ENCODE measurements at places on chromosomes 16 and 17.

GRCh38 chr17:62109378-62109902 lies 44.4 kb upstream of the MED13 start:
- DNase-seq, result peak; percentile 43

DNA sequence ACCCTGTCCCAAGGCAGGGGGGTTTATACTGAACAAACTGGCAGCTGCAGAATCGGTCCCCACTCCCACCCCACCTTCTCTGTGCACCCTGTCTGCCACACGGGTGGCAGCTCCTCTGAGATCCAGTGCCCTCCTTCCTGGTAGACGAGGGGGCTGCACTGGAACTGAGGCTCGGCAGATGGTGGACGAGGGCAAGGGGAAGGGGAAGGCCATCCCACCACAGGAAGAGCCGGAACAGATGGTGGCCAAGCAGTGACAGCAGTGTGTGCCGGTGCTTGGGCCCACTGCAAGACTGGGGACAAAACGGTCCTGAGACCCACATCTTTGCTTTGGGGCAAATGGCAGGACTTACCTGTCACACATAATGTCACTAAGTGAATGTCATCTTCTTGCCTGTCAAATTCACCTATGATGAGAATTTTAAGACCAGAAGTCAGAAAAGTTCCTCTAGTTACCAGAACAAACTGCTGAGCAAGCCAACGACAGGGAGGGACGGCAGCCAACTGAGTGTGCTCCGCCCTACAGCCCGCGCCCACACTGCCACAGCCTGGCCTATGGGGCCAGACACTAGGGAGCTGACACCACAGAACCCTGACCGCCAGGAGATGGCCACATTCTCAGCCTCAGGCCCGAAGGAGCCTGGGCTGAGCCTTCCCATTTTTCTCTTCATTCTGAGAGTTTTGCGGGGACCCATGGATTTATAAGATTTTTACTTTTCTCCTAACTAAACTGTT lies 14.4 kb downstream of the NTAN1 start:
- DNase-seq, result no peak

DNA sequence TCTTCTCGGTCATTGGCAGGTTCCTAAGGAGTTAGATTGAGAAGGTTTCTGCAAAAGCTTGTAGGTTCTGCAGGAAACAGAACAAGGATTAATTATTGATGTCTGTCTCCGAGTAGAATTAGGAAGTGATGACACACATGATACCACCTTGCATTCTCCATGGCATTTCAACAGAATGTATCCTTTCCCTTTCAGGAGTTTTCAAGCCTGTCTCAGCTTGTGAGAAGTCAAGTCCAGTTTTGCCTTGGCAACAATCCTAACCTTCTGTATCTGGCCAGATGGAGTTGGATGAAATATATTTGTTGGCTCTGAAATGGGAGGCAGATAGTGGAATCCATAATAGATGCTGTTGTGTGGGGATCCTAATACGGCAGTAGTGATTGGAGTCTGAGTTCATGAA lies 235.5 kb downstream of the SHISA9 start:
- DNase-seq, result no peak

GRCh38 chr16:49015225-49015592 lies 266.4 kb downstream of the CBLN1 start:
- DNase-seq, result no peak

- no peak for DNase-seq
Measured at GRCh38 chr16:64919141-64919540, 202.7 kb downstream of the CDH11 start.

DNA sequence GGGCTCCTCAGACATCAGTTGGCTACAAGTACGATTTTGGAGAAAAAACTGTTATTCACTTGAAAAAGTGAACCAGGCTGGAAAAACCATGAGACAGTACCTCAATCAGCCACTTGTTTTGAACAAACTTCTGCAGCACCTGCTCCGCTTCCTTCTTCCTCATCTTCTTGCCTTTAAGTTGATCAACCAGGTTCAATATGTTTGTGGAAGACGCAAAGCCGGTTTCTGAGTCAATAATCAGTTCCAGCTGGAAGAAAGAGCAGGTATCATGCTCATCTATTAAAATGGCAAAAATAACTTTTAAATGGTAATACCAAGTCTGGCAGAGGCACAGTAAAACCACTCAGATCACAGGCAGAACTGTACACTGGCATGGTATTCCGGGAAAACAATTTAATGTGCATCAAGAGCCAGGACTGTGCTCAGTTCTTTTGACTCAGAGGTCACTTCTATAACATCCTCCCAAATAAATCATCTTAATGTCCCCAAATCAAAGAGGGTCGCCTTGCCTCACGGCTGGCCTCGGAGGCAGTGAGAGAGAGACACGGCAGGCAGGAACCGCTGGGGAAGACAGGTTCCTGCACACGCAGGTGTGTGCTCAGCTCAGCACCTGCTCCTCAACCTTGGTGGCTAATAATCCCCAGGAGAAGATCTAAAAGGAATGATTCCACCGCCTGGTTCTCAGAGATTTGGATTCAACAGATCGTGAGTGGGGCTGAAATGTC lies 29.7 kb downstream of the KDM8 start:
- no peak for DNase-seq

- no peak for DNase-seq
Measured at GRCh38 chr16:71276589-71277334, 12.4 kb downstream of the CMTR2 start.

DNA sequence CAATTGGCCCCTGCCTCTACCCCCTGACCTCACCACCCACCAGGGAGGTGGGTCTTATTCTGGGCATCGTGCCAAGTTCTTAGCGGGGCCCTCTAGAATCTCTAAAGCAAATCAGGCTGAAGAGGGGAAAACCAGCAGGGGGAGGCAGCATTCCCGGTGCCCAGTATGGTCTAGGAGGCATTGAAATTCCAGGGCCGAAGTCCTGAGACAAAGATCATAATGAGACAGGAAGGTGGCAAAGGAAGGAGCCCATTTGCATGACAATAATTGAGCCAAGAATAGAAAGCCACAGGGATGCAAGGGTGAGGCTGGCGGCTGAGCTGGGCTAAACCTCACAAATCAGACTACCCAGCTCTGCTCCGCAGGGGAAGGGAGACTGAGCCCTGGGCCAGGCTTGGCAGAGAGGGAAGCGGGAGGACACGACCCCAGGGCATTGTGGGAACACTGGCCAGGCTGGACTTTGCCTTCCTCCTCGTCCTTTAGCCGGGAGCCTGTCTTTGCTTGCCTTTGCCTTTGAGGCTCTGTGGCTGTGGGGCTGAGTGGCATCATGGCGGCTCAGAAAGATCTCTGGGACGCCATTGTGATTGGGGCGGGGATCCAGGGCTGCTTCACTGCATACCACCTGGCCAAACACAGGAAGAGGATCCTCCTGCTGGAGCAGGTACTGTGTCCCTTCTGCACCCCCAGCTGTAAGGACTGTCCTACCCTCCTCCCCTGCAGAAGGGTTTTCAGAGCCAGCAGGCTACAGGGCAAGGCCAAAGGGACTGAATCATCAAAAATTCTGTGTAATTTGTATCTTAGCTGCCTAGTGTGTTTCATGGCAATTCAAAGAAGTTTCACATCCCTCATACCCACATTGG lies at the start of gene PIPOX:
TSS of gene PIPOX (plus strand) at position 463 of the 860 bp plus-strand sequence. CDS start at position 548, 85 bp downstream.
- DNase-seq, result peak; percentile 10

DNA sequence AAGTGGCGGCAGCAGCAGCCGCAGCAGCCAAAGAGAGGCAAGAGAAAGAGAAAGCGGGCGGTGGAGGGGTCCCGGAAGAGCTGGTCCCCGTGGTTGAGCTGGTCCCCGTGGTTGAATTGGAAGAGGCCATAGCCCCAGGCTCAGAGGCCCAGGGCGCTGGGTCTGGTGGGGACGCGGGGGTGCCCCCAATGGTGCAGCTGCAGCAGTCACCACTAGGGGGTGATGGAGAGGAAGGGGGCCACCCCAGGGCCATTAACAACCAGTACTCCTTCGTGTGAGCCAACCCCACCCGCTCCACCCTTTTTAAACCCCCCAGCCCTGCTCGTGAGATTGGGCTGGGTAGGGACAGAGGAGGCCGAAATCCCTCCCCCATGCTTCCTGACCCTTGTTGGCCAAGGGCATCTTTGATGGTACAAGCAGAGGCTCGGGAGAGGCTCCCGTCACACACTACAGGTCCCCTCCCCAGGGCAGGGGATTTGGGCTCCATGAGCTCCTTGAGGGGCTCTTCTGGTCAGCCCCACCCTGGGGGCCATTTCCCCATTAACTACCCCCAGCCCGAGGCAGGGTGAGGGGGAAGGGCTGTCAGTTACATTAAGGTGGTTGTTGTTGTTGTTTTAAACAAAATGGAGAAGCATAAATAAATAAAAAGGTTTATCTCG lies 4.6 kb upstream of the ATP2A1 start:
- peak; percentile 67 for DNase-seq

DNA sequence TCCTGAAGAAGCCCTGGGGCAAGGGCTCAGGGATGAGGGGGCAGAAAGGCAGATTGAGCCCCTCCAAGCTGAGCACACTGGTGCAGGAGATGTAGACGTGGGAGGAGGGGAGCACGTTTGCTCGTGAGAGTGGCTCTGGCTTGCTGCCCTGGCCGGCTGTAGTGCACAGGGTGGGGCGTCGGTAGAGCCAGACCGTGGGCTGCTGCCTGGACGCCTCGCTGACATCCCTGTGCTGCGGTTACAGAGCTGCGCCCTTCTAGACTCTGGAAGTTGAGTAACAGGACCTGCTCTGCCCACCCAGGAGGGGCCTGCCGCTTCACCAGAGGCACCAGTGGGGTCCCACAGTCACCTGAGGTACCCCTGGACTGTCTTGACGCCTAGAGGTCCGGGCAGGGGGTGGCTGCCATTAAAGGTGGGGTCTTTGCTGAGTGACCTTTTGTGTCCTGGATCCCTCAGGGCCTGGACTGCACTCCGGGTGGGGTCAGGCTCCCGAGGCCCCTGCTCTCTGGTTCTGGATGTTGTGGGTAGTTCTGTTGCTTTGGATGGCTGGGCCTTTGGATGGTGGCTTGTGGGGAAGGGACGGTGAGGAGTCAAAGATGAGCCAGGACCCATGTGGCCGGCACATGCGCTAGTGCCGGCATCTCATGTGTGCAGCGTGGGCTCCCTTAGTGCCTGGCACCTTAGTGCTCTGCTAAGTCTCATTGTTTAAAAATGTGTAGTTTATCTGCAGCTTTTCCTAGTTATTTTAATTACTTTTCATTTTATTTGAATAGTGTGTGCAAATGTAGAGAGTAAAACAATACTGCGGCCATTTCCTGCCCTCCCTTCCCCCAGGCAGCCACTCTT lies 41.7 kb downstream of the PGS1 start:
- no peak for DNase-seq

DNA sequence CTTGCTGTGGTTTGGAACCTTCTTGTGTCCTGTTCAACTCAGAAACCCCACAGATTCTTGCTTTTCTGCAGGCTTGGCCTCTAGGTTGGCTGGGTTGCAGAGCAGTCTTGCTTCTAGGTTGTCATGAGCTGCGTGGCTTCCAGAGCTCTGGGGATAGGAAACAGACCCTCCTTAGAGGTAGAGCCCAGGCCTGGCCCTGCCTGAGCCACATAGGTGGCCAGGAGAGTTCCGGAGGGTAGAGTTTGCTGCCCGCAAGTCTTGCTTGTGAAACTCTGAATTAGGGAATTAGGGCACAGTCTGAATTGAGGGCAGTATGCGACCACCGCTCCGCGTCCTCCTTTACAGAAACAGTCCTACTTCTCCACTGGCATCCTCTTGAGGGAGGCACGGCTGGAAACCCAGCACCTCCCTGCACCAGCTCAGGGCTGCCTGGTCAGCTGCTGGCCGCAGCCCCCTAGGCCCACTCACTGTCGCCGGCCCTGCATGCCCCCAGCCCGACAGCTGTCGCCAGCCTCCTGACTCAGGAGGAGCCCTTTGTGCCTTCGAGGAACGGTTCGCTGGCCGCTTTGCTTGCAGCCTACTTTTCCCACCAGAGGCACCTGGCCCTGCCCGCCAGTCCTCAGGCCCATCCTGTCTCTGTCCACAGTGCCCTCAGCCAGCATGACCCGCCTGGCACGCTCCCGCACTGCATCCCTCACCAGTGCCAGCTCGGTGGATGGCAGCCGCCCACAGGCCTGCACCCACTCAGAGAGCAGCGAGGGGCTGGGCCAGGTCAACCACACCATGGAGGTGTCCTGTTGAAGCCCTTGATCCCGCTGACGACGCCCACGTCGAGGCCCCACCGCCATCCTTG lies 4.3 kb upstream of the SETD6 start:
- DNase-seq, result no peak

GRCh38 chr17:4533523-4534504 lies 21.4 kb downstream of the MYBBP1A start:
- no peak for DNase-seq

DNA sequence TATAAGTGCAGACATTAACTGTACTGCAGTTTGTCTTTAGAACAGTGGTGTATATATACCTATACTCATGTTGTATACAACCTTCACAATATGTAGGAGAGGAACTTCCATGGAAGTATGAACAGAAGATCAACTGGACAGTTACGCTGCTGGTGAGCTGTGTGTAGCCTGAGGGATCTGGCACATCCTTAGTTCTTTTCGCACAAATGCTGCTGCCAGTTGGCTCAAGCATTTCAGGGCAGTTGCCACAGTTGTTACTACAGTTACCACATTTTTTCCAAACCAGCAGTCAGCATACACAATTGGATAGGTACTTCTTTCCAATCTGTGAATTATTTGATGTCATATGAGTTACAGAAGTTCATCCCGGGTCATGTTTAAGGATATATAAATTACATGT lies 539.6 kb upstream of the HSBP1 start:
- no peak for DNase-seq

- peak; percentile 65 for DNase-seq
Measured at GRCh38 chr17:77372444-77373298, 231.9 kb downstream of the SEC14L1 start.

DNA sequence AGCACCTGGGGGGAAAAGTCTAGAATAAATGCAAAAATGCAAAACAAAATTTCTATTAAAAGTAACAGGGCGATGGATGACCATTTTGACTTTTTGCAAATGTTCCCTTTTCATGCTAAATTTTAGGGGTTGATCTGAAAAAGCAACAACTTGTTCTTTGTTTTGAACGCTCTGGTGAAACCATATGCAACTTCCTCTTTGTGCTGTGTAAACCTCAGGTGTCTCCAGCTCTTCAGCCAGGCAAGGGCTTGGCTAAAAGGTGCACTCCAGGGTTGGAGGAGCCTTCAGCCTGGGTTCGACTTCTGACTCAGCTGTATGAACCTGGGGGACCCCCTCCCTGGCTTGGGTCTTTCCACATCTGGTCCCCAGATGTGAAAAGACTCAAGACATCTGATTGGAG lies 9.5 kb downstream of the IRF8 start:
- DNase-seq, result no peak

DNA sequence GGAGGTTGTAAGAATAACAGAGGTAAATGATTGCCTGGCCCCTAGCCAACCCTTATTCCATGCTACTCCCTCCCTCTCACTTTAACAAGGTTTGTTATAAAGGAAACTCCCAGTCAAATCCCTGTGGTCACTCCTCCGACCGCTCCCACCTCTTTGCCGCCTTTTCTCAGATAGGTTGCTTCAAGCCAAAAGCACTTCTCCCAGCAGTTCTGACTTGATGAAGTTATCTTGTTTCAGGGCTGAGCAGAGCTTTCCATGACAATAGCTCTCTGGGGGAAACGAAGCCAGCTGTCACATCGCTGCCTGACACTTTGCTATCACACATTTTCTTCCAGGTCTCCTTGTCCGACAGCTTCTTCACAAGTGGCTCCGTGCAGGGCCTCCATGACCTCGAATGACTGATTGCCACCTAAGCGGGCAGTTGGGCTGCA lies 278.6 kb downstream of the HAPSTR1 start:
- DNase-seq, result no peak

- no peak for DNase-seq
Measured at GRCh38 chr17:63039342-63039741, 73.3 kb downstream of the TANC2 start.

- no peak for DNase-seq
Measured at GRCh38 chr16:88943131-88943664, 33.8 kb downstream of the CBFA2T3 start.

GRCh38 chr16:70573451-70574121 lies 50.0 kb downstream of the SF3B3 start:
- no peak for DNase-seq

GRCh38 chr17:71634376-71634775 lies 486.4 kb upstream of the SOX9 start:
- no peak for DNase-seq
